ENCODE measurements at places on chromosomes 3 and 15. TPM values are rescaled to one million over a fixed set of nuclear protein-coding genes. Genes with fewer than 3 reads are reported as not detected.

DNA sequence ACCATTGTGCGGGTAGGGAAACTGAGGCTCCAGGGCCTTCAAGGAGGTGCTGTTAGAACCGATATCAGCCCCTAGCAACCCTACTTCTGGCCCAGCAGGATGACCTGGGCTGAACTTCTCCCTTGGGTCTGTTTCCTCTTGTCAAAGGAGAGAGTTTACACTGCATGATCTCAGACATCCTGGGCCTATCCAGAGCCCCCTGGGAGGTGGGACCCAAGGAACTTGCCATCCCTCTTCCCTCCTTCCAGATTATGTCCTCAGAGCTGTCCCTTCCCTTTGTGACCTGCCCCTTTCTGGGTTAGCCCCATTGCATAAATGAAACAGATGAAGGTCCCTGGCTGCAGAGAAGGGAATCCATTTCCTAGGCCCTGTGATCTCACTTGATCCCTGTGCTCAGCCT is 12.3 kb upstream of the DNAH1 start:
- no peak for DNase-seq

DNA sequence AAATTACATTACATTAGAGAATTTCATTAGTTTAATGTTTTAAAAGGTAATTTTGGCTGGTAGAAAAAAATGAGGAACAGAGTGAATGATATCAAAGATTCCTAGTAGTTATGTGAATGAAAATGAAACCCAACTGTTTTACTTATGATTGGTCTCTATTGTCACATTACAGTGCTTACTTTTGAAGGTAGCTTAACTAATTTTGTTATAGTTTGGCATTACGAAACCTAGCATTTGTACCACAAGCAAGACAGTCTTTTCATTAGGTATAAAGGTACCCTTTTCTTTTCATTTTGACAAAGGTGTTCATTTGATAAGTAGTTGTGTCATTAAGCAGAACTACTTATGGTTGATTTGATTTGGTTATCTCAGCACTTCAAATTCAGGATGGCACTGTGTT is 6.9 kb downstream of the SELENOT start:
- no peak for DNase-seq

DNA sequence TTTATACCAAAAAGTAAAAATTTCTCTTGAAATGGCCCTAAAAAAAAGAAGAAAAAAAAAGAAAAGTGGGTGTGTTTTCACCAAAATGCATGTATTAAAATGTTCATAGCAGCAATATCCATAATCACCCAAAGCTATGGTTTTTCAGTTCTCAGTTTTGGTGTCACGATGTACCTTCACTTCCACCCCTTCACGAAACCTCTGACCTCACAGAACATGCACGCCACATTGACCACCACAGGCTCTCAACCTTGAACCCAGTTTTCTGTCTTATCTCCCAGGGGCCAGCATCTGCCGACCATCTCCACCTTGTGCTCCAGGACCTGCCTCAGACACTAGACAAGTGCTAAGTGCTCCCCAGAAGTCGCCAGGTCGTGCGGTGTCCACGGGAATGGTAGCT is 30.4 kb downstream of the COLQ start:
- no peak for DNase-seq

DNA sequence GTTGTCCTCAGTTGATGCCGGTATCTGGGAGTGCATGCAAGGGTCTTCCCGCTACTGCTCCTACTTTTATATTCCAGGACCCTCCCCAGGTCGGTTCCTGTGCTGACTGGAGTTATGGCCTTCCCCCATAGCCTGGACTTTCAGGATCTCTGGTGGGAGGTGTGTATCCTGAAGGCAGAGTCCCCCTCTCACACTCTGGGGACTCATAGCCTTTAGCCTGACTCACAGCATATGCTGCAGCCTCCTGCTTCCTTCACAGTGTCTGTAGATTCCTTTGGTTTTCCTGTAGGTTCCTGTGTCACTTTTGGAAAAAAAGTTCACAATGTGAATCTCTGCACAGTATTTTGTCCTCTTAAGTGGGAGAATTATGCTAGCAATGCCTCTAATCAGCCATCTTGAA is 180.6 kb upstream of the RBMS3 start:
- DNase-seq = no peak

DNA sequence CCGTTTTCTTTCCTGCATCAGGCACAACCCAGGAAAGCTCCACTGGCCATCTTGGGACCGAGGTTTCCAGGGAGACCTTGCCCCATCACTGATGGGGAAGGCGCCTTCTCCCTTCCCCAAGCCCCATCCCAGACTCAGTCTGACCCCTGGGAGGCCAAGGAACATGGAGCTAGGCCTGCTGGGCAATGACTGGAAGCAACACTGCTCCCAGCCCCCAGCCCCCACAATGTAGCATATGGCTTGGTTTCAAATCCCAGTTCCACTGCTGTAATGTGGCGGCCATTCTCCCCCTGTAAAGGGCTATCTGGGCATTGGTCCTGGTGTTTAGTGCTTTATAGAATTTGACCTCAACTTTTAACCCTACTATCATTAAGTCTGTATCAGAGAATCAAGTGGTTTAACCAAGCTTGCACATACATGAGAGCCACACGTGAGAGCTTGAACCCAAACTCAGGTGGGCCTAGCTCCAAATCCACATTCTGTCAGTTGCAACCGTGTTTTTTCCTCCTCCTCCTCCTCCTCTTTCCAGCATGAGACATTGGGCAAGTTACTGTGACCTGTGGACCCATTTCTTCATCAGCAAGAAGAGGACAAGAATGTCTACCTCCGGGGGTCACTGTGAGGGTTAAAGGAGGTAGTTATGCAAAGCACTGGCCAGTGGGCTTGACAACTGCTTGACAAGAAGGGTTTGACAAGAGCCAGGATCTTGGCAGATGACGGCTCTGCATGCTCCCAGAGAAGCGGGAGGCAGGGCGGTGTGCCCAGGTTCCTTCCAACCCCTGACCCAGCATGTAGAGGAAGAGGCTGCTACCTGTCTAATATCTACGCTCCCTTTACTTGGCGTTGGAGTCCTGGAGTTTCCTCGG is 37.4 kb downstream of the KLHL25 start:
- no peak for DNase-seq

DNA sequence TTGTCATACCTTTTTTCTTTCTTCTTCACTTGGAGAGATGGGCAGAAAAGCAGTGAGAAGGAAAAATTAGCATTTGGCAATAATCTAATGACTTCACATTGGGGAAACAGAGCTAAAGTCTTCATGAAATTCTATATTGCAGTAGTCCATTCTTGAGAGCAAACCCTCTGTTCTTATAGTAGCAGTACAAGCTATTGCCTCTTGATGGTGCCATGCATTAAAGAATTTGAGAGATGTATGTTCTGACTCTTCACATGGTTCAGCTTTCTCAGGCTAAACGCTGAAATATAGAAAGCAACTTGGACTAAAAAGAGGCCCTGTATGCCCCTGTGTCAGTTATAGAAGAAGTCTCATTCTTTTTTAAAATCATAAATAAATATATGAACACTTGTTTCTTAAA is 36.0 kb downstream of the PHLDB2 start:
- DNase-seq = peak; percentile 55

The MOBP gene
- total RNA-seq = not detected

The FBXO22 gene
- total RNA-seq = 60.9 TPM

The CLDN16 gene
- 0.40 TPM for total RNA-seq
